GM13977 (cell line): ENCODE measurements at places on chromosomes 1 and 21.
A peak's percentile ranks its signal among the peaks of the same experiment; 100 is the strongest.

GRCh38 chr1:59322814-59323213 is 25.9 kb downstream of the FGGY start:
- DNase-seq, result no peak

DNA sequence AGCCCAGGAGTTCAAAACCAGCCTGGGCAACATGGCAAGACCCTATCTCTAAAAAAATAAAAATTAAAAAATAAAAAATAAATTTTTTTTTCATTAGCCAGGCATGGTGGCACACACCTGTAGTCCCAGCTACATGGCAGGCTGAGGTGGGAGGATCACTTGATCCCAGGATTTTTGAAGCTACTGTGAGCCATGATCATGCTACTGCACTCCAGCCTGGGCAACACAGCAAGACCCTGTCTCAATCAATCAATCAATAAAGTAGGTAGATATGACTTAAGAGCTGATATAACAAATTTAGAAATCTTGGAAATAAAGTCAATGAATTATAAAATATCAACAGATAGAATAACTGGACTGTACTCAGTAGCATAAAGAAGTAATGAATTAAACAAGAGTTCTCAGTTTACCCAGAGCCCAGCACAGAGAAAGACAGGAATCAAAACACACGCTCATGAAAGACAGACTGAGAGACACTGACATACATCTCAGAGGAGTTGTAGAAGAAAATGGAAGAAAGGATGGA is 69.7 kb downstream of the LRRC8C start:
- DNase-seq, result no peak

- DNase-seq, result no peak
Observed at GRCh38 chr1:183968386-183968785, 69.1 kb downstream of the COLGALT2 start.

DNA sequence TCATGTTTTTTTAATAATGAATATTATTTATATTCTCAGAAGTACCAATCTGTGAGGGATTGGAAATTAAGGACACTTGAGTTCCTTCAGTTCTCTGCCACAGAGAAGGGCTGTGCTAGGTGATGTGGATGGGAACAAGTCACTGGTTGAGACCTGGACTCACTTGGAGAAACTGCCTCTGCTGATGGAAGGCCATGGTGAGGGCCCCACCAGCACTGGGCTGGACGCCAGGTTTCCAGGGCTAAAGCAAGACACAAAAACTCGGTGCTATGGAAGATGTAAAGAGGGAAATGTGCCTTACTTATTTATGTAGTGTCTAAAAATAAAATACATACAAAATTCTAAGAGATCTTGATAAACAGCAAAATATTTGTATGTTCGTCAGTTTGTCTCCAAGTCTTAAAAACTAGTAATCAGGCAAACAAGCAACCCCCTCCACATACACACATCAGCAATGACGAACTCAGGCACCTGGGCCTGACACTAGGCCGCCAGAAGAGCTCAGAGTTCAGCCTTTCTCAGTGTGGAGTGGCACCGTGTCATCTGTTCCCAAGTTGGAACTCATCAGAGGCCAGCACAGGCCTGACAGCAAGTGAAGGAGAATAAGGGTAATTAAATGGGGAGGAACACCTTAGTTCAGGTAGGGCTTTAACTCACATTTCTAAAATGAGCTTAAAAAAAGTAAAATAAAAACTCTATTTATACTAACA is 19.6 kb downstream of the SIPA1L2 start:
- DNase-seq, result no peak

DNA sequence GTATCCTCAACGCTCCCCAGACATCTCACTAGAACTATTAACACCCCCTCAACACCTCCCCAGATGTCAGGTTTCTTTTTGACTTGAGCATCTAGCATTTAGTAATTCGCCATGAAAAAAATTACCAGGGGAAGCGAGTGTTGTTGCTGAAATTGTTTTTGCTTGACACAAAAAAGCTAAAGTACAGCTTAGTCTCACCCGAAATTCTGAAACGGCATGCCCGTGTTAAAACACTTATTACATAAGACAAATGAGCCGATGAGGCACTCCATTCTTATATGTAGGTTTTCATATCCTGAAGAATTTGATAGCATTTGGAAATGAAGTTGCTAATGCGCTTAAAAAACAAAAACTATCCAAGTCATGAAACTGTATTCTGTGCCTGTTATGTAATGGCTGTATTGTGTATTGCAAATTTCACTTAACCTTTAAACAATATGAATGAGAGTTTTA is 1.3 kb upstream of the NRIP1 start:
- DNase-seq, result no peak

DNA sequence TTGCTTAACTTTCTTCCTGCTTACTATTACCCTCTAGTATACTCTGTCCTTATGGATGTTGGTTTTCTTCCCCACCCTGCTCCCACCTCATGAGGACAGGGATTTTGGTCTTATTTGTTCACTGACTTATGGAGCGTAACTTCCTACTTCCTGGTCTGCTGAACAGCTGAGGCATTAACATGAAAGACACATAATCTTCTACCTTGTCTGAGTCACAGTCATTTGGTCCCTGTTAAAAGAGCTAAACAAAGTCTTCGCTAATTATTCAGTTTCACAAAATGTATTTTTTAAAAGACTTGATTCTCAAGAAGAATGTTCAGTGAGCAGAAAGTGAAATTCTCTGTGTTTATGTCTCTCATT is 18.5 kb downstream of the RNASEL start:
- peak; percentile 12 for DNase-seq

- DNase-seq, result no peak
Observed at GRCh38 chr1:225466848-225467192, 39.0 kb upstream of the LBR start.

DNA sequence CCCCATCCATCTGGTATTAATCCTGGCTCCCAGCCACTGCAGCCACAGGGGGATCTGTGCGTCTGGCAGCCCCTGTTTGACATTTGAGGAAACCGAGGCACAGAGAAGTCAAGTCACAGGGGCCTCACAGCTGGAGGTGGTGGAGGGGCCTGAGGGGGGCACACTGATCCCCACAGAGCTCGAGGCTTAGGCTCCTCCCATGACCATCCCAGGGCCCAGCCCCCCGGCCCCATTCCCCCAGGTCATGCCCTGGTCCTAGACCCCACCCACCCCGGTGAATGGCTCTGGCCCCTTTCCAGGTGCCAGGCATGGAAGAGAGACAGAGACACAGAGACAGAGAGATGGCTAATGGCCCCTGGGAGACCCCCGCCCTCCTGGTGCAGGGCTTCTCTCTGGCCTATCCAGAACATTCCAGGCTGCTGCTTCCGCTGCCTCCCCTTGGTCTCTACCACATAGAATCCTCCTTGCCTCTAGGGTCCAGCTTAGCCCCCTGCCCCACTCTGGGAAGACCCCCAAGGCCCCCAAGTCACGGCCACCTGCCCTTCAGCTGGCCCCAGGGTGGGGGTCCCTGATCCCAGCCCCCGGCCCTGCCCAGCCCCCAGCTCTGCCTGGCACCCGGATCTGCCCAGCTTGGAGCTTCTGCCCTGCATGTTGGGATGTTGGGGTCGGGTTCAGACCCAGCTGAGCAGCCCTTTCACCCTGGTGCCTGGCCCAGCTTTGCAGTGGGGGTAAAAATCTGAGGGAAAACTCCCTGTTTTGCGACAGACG is 29.2 kb upstream of the LRRC3 start:
- DNase-seq, result no peak

- no peak for DNase-seq
Observed at GRCh38 chr1:88224906-88225305, 459.2 kb upstream of the PKN2 start.

DNA sequence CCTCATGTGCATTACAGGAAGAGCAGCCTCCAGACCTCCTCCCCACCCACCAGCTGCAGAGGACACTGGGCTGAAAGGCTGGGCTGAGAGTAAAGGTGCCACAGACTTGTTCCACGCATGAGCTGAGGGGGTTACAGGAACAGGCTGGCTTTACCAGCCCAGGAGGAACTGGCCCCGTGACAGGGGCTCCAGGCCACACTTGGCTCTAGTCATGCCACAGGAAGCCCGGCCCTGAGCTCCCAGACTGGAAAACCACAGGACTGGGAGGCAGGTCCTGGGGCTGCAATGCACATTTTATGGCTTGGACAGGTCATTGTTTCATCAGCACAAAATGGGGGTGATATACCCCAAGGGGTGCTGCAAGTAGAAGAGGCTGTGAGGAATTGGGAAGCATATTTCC is 35.6 kb downstream of the GPA33 start:
- no peak for DNase-seq

DNA sequence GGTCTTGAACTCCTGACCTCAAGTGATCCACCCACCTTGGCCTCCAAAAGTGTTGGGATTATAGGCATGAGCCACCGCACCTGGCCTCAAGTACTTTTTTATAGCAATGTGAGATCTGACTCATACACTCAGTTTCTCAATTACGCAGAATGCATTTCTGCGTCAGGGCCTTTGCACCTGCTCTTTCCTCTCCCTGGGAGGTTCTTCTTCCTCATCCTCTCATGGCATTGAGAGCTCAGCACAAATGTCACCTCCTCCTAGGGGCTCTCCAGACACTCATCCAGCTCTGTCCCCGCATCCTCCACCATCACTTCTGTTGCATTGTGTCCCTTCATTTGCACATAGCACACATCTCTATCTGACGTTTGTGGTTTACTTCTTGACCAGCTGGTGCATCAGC is 418.8 kb downstream of the PTPRU start:
- no peak for DNase-seq

GRCh38 chr1:155504207-155504606 is 58.4 kb downstream of the ASH1L start:
- peak; percentile 47 for DNase-seq

DNA sequence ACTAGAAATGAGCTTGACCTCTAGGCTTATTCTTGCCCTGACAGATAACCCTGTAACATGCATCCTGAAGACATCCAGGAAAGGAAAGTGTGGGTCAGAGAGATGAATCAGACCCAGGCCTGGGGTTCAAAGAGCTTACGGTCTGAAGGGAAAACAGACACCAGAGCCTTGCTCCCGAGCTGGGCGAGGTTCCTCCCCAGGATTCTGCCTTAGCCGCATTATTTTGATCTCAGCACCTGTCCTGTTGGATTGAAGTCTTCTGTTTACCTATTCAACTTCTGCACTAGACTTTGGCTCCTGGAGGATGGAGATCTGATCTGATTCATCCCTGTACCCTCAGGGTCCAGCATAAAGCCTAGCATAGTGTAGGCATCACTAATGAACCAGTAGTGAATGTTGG is 1.9 kb downstream of the CYP4B1 start:
- no peak for DNase-seq

DNA sequence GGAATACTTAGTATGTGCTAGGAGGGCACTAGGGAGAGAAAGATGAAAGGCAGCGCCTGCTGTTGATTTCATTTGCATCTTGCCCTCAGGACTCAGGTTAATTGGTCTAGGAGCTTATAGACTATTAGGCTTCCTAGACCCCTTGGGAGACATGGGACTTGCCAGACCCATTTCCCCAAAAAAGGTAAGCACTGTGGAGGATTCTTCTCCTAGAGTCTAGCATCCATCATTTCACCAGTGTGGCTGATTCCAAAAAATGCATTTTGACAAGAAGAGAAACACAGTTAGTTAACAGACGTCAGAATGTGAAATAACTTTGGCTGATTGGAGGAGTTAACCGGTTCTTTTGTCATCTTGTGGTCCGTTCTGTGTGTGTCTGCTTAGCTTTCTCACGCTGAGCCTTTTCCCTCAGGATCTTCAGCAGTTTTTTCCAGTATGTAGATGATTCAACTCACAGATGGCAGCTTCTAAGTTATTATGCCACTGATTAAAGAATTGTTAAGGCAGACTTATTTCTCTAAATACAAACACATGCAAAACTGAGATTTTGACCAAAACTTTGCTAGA is 108.8 kb downstream of the KIF26B start:
- no peak for DNase-seq

- DNase-seq, result no peak
Observed at GRCh38 chr1:84171481-84171880, 27.4 kb downstream of the PRKACB start.

- DNase-seq, result no peak
Observed at GRCh38 chr1:207711285-207711684, 40.6 kb upstream of the CD46 start.

- DNase-seq, result no peak
Observed at GRCh38 chr1:186311375-186312051, 63.5 kb downstream of the TPR start.
